ENCODE measurements at places on chromosomes 11 and 22.
A peak's percentile ranks its signal among the peaks of the same experiment; 100 is the strongest.

- DNase-seq, result no peak
Measured at GRCh38 chr11:96036863-96037262, 113.0 kb upstream of the MTMR2 start.

DNA sequence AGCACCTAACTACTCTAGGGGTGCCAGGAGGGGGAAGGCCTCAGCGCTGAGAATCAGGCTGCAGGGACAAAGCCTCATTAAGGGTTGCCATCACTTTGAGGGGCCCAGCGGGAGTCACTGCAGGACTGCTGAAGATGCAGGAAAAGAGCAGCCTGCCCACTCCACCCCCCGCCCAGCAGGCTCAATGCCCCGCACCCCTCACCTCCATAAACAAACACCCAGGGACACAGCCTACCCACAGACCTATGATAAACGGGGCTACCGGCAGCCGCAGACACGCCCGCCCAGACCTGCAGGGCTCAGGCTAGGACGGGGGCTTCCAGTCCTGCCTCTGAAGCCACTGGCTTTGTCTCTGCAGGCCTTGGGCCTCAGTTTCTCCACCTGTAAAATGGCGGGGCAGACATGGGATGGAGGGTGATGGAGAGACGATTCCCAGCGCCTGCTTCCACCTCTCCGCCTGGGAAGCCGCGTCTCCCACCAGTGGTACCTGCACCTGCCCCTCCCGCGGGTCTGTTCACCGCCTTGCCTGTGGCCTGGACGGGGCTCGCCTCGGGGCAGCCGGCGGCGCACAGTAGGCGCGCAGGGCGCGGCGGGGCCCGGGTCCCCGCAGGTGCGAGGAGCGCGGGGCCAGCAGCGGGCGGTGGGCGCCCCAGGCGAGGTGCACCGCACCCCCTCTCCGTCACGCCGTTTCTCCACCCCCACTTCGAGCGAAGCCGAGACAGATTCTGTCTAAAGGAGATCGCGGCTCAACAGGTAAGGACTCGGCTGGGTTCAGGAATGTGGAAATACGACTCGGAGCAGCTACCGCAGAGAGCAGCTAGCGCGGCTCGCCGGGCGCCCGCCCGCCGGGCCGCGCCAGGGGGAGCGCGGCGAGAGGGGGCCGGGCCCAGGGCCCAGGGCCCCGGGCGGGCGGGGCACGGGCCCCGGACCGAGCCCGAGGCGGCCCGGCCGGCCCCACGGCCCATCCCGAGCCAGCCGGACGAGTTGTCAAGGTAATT lies 1.5 kb downstream of the WNT7B start:
- DNase-seq, result no peak

- no peak for DNase-seq
Measured at GRCh38 chr22:25485626-25486545, 78.6 kb upstream of the GRK3 start.

GRCh38 chr22:45717789-45718188 lies 46.2 kb downstream of the ATXN10 start:
- DNase-seq, result no peak

DNA sequence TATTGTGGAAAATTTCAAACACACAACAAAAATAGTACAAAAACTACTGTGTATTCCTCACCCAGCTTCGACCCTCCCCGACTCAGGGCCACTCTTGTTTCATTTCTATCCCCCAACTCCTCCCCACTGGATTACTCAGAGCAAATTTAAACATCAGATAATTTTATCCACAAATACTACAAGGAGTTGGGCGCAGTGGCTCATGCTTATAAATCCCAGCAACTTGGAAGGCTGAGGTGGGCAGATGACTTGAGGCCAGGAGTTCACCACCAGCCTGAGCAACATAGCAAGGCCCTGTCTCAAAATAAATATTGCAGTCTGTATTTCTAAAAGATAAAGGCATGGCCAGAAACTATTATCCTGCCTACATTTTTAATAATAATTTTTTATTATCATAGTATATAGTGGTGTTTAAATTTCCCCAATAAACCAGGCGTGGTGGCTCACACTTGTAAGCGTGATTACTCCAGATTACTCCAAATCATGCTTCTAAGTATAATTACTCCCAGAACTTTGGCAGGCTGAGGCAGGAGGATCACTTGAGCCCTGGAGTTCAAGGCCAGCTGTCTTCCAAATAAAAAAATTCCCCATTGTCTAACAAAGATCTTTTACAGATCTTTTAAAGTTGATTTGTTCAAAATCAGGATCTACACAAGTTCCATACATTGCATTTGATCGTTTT lies 39.8 kb downstream of the LRRC32 start:
- no peak for DNase-seq

- no peak for DNase-seq
Measured at GRCh38 chr11:12719221-12719620, 45.0 kb downstream of the TEAD1 start.

DNA sequence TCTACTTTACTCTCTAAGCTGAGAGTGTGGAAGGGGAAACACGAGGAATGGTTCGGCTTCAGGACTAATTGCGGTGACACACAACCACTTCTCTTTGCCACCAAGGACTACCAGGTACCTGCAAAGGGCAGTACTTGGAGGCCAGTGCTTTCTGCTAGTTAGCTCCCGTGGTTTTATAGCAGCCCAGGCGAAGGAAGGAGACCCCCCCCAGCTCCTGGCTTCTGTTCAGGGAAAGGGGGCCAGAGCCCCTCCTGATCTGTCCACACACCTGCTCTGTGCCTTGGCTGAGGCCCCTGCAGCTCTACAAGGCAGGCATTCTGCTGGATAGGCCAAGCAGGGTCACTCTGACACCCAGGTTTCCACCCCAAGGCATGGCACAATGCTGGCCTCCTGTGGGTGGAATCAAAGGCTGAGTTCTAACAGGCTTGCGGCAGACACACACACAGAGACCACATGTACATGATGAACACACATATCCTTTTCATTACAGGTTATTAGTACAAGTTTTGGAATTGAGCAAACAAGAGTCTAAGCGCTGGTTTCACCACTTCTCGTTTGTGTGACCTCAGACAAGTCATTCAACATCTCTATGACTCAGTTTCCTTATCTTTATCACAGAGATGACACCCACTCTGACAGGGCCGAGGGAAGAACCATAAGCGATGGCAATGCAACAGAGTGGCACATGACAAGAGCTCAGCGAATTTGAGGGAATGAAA lies 7.5 kb downstream of the SERPIND1 start:
- DNase-seq, result peak; percentile 27

DNA sequence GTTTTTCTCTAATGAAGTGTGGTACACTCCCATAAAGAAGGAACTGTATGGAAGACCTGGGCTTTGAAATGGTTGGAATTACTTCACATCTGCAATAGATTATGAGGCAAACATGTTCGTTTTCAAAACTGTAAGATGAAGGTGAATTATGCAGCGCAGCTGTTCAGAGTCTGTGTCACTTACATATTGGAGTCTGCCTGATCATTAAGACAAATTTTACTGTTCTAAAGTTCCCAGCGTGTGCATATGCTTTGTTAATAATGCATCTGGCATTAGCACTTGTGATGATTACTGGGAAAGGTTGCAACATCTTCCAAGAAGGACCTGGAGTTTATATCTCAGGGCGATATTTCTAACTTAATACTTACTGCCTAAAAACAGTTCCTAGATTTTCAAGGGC lies 255.2 kb upstream of the ZC3H12C start:
- no peak for DNase-seq

DNA sequence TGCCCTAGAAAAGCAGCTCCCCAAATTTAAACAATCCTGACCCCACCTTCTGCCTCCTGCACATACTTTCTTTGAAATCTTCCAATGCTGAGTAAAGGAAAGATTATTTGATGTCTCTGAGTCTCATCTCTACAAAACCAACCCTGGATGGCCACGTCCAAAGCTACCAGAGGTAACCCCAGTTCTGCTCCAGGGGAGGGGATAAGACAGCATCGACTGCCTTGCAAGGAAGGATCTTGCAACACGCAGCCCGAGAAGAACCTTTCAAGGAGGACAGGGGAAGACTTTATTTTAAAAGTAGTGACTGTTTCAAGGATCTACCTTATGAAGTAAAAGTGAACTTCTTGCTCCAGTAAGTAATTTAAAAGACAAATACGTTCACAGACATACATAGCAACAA lies 66.5 kb upstream of the TMEM45B start:
- no peak for DNase-seq

DNA sequence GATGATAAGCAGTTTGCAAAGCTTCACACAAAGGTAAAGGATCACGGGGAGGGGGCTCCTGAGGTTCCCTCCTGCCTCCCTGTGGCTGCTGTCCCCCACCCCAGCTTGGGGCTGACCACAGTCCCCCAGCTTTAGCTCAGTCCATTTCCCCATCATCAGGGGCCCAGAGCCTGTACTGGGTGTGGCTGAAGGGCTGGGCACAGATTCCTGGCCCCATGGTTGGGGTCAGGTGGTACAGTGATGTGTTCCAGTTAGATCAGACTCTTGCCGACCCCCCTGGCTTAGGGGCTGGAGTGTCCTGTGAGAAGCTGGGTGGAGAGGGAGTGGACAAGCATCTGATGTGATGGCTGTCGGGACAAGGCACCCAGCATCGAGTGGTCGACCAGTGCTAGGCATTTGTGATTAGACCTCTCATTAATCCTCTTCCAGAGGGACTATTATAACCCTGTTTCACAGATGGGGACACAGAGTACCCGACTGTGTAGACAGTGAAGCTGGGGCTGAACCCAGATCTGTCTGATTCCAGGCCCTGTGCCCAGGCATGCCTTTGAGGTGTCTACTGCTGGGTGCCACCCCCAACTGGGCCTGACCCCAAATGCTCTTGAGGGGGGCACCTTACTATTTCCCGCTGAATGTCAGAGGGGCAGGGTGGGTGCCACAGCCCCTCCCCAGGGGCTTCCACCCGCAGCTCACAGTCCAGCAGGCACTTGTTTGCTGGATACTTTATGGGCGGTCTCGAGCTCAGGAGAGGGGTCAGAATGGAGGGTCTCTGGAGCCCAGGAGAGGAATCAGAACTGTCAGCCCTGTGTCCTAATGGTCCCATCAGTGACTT lies 4.3 kb downstream of the SHANK3 start:
- DNase-seq, result no peak
